ENCODE measurements at places on chromosomes 16 and 17.

DNA sequence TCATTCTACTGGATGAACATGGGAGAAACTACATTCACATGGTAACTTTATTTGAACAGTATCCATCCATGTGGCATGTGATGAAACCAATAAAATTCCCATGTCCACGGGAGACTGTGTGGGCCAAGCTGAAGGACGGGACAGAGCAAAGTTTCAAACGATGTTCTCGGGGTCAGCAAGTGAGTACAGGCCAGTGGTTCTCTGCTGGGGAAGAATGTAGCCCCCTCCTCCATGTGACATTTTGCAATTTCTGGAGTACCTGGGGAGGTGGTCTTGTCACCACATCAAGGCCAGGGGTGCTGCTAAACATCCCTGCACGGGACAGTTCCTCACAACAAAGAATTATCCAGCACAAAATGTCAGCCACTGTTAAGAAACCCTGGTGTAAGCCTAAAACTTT, 7.4 kb upstream of the TANGO6 start:
- DNase-seq, result no peak

- peak; percentile 48 for DNase-seq
Measured at GRCh38 chr17:75289832-75290337, 652 bp upstream of the SLC25A19 start.

DNA sequence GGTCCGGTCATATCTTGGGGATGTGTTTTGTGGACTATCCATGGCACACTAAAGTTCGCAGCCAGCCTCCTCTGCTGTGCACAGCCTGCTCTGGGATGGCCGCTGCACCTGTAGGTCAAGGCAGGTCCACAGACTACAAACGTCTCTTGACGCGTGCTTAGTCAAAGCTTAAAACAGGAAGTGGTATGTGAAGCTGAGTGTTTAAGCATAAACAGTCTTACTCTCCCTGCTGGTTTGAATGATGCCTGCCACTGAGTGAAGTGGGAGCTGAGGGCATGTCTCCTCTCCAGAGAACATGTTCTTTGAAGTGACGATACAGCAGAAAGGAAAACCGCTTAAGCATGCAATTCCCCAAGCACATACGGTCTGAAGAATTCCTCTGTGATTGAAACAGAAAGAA, 365.6 kb downstream of the SLC39A11 start:
- no peak for DNase-seq

DNA sequence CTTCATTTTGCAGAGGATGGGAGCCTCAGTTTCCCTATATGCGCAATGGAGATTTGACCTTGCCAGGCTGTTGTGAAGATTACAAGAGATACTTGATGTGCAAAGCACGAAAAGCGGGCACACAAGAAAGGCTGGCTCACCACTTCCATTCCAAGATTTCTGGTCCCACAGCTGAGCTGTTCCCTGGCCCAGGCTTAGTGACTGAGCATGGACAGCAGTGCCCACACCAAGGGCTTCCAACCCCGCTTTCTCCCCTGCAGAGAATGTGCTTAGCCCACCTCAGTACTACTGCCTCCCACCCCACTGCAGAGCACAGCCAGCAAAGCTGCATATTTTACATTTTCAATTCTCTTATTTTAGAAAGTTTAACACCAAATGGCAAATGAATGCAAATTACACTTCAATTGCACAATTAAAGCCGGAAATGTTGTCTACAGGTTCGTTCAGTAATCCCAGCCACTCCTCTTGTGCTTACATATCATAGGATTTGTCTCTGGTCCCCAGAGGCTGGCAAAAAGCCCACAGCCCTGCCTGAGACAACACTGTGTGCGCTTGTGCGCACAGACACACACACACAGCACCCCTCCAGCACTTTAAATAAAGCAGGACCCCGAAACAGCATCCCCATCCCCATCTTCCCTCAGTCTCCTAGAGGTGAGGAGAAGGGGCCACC, 51.8 kb downstream of the VAC14 start:
- no peak for DNase-seq

- no peak for DNase-seq
Measured at GRCh38 chr16:9798952-9799580, 383.2 kb downstream of the GRIN2A start.

All from right hindlimb (tissue), 1 donor.